ENCODE measurements at places on chromosomes 2 and 18.

GRCh38 chr18:21194871-21195771, 46.9 kb upstream of the GREB1L start:
- peak; percentile 32 for DNase-seq

GRCh38 chr2:33412920-33413319, 63.5 kb upstream of the RASGRP3 start:
- peak; percentile 28 for DNase-seq

GRCh38 chr18:10566390-10566789, 40.6 kb downstream of the NAPG start:
- no peak for DNase-seq

DNA sequence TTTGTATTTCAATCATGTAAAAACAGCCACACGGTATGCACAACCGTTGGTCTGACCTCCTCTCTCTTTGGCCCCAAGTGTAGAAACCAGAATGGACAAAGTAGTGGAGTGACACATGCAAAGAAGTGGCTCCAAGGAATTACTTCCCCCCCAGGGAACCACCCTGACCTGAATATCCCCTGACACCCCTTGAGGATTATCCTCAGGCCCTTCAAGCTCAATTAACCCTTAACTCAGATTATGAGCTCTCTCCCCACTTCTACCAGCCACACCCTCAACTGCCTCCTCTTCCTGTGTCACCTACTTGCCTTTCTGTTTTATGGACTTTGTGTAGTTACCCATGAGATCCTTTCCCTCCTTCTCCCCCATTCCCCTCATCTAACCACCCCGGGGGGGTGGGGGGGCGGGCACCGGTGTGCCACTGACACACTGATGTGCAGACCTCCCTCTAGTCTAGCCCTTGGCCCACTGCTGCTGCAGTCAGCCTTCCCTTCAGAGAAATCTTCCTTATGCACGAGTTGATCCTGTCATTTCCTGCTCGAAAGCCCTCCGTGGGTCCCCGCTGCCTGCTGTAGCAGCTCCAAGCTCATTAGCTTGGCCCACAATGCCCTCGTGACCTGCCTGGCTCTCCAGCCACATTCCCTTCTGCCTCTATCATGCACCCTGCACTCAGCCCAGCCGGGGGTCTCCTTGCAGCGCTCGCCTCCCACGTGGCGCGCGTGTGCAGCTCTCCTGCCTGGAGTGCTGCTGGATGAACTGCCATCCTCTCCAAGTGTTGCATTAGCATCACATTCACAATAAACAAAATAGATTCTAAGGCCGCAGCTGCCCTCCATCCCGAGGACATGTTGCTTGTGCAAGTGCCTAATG, 40.1 kb upstream of the TMEM177 start:
- DNase-seq = no peak

DNA sequence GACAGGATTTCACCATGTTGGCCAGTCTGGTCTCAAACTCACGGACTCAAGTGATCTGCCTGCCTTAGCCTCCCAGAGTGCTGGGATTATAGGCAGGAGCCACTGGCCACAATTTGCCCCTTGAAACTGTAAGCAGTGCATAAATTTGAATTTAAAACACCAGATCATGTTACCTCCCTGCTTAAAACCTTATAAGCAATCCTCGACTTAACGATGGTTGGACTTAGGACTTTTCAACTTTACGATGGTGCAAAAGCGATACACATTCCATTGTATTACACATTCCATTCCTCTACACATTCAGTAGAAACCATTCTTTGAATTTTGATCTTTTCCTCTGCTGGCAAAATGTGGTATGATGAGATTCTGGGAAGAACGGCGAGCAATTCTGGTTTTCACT, 23.2 kb upstream of the EFR3B start:
- no peak for DNase-seq

DNA sequence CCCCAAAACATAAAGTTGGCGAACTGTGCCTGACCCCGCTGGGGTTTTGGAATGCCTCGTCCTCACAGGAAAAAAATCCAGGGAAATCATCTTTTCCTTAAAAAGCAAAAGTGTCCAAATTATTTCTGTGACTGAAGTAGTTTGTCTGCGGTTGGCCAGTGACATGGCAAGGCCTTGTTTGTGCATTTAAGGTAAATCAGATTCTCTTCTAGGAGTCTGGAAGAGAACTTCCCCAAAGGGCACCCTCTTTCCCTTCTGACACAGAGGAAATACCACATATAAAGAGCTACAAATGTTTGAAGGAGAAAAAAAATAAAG, 737 bp upstream of the CYB5A start:
- no peak for DNase-seq

GRCh38 chr2:182245963-182246362, 180.9 kb downstream of the PDE1A start:
- DNase-seq = peak; percentile 13

DNA sequence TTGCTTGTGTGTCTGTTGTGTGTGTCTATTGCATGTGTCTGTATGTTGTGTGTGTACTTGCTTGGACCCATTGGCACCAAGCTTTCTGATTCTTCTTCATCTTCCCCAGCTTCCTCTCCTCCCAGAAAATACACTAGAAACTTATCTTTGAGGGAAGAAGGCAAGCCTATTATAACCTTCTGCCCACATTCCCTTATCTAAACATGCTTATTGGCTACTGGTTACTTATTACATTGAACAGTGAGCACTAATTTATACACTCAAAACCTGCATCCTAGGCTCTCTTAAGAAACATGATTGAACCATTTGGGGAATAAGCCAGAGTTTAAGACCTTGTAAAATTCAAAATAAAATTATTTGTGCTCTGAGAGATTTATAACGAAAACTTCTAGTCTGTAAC, 26.5 kb downstream of the SLC9A4 start:
- DNase-seq = no peak

- DNase-seq = no peak
These were observed 184.0 kb upstream of the CHAC2 start for GRCh38 chr2:53583583-53583982.

- peak; percentile 62 for DNase-seq
These were observed 122.5 kb downstream of the FOXI3 start for GRCh38 chr2:88329815-88330603.

GRCh38 chr2:240522406-240522805, 35.4 kb downstream of the ANKMY1 start:
- no peak for DNase-seq

DNA sequence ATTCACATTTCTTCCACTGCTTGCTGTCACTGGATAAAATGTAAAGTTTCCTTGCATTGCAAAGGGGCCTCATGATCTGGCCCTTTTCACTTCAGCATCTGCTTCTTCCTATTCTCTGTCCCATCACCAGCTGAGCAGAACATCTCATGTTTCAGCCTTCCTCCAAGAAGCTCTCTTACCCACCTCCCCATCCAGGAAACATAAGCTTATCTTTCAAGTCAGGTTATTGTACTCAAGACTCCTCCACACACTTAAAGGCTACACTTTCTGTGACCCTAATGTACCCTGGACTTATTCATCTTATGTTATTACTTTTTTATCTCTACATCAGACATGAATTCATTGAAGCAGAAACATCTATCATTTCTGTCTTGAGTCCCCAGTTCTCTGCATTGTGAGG, 230.5 kb downstream of the PMAIP1 start:
- DNase-seq = no peak

GRCh38 chr2:214578442-214578841, 167.6 kb downstream of the VWC2L start:
- DNase-seq = no peak

DNA sequence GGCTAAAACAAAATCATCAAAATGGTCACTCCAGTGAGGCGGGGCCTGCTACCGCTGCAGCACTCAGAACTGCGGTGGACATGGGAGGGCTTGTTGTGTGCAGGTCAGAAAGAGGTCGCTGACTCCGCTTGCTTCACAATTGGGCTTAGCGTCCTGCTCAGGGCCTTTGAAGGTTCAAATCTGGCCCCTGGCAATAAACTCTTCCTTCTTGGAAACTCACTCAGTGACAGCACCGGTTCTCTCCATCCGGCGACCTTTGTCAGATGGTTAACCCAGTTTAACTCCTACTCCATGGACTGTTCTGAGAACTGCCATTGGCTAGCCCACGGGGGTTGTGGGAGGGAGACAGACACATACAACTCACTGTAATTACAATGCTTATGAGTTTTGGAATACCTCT, 29.0 kb upstream of the LAPTM4A start:
- DNase-seq = no peak

GRCh38 chr2:108616318-108616717, 82.0 kb downstream of the LIMS1 start:
- no peak for DNase-seq

- no peak for DNase-seq
These were observed 1.2 kb downstream of the RPL31 start for GRCh38 chr2:101003278-101003775.

DNA sequence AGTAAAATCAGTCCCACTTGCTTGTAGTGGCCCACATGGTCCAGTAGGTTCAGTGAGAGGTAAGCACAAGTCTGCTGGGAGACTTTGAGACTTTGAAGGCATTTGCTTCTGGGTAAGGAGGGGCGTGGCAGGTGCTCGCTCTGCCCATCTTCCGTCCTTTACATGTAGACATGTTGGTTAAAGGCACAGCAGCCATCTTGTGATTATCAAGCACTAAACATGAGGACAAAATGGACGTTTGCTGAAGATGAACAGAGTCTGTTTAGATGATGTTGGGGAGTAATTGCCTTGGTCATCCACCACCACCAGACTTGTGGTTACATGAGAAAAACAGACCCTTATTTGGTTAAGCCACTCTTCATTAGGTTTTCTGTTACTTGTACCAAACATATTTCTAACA, 252.8 kb upstream of the PARD3B start:
- DNase-seq = no peak

DNA sequence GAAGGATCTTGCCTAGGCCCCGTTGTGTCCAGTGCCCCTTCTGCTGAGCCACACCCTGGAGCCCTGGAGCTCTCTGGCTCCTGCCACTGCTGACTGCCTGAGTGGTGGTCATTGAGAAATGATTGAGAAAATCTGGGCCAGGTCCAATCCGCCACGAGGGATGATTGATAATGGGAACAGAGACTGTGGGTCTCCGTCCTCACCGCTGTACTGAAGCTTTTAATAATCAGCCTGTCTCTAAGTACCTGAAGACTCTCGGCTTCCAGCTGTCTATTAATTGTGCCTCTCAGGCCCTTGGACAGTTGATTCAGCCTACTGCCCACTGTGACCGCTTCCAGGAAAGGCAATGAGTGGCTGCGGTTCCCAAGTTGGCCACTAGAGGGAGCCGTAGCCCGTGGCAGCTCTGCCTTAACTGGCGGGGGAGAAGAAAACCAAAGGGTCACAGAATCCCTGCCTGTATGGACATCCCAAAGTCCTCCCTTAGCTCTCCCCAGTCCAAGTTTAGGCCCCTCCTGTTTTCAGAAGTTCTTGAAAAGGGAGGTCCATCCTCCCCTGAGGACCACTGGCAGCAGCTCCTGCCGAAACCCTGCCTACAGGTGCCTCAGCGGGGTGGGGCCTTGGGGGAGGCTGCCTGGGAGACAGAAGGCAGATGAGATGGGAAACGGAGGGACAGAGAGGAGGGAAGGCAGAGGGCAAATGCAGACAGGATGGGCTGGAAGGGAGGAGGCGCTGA, 213.6 kb downstream of the TNS1 start:
- DNase-seq = peak; percentile 62

- DNase-seq = no peak
These were observed 195.6 kb downstream of the TGIF1 start for GRCh38 chr18:3645384-3646156.

GRCh38 chr2:60899892-60900249, 18.5 kb downstream of the REL start:
- no peak for DNase-seq

GRCh38 chr2:68487773-68488355, 20.5 kb downstream of the APLF start:
- peak; percentile 32 for DNase-seq

DNA sequence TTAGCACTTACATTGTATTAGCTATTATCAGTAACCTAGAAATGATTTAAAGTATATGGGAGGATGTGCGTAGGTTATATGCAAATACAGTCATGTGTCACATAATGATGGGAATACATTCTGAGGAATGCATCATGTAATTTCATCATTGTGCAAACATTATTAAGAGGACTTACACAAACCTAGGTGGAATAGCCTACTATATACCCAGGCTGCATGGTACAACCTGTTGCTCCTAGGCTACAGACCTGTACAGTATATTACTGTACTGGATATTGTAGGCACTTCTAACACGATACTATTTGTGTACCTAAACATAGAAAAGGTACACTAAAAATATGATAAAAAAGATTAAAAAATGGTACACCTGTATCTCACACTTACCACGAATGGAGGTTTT, 7.9 kb downstream of the RIF1 start:
- DNase-seq = no peak

GRCh38 chr2:69307579-69308064, 79.4 kb downstream of the GFPT1 start:
- no peak for DNase-seq

- no peak for DNase-seq
These were observed 217.1 kb downstream of the DYSF start for GRCh38 chr2:71670430-71670795.

DNA sequence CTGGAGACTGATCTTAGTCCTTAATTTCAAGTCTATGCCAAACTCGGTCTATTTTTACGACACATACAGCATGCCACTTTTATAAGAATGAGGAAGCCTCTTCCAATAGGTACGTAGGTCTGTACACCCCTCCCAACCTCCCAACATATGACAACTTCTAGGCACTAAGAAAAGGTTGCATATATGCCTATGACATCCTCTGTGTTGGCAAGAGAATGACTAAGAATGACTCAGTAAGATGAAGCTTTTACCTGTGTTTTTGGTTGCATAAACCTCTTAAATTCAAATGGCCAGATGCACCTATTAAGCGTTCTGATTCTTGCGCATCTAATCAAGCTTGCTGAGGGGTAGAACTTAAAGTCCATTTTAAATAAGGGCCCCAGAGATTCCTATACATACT, 586.4 kb upstream of the ZEB2 start:
- no peak for DNase-seq

- DNase-seq = no peak
These were observed 196.0 kb downstream of the DCC start for GRCh38 chr18:52536039-52536438.

- no peak for DNase-seq
These were observed 1229.0 kb upstream of the NRXN1 start for GRCh38 chr2:52260904-52261303.

DNA sequence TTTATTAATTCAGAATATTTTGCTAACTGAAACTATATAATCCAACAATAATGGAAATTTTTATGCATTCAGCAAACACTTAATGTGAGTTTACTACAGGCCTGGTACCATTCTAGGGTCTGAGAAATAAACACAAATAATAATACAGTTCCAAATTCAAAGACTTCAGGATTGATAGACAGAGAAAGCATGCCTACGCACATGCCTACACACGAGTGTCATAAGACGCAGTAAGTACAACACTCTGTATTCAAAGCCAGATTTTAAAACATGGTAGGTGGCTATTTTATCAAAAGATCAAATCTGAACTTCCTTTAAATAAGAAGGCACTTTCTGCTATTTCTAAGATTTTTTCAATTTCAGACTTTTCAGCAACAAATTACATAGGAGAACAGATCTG, 346.9 kb downstream of the NCKAP5 start:
- no peak for DNase-seq

GRCh38 chr2:856041-856440, 94.6 kb upstream of the SNTG2 start:
- DNase-seq = no peak

Data from GM12865 (cell line).